ENCODE measurements at places on chromosomes 2 and 18. TPM values are rescaled to one million over a fixed set of nuclear protein-coding genes. Genes with fewer than 3 reads are reported as not detected.

Gene CHST10
- total RNA-seq, result 6.0 TPM

Gene BCL11A
- total RNA-seq, result 2.0 TPM

Gene PRADC1
- total RNA-seq, result 12.4 TPM

Gene KIAA2012
- total RNA-seq, result not detected

Gene PEX13
- total RNA-seq, result 17.6 TPM

Gene MOGAT1
- not detected for total RNA-seq

Gene ASXL3
- total RNA-seq, result 5.1 TPM

Gene TFCP2L1
- 1.7 TPM for total RNA-seq

Gene EVX2
- not detected for total RNA-seq

Gene TMEM37
- 5.2 TPM for total RNA-seq

Gene AOX1
- 64.5 TPM for total RNA-seq

Gene C2orf80
- not detected for total RNA-seq

Gene RESP18
- total RNA-seq, result not detected

Gene SH3RF3
- total RNA-seq, result 22.8 TPM

Gene SLC35F6
- total RNA-seq, result 33.2 TPM

Gene PER2
- total RNA-seq, result 25.1 TPM

Gene CHST9
- 0.06 TPM for total RNA-seq

Gene BOK
- 11.6 TPM for total RNA-seq

Gene ELOA2
- not detected for total RNA-seq

Gene COL6A3
- 289 TPM for total RNA-seq
